ENCODE measurements at places on chromosomes 2 and 18. TPM values are rescaled to one million over a fixed set of nuclear protein-coding genes. Genes with fewer than 3 reads are reported as not detected.

MC2R gene
- not detected for total RNA-seq

NEU2 gene
- total RNA-seq = not detected

SP5 gene
- not detected for total RNA-seq

DLGAP1 gene
- total RNA-seq = not detected

RNF25 gene
- total RNA-seq = 21.9 TPM

MAPK4 gene
- not detected for total RNA-seq

ACKR3 gene
- total RNA-seq = not detected
